ENCODE measurements at places on chromosomes 13 and 19. TPM values are rescaled to one million over a fixed set of nuclear protein-coding genes. Genes with fewer than 3 reads are reported as not detected.
A peak's percentile ranks its signal among the peaks of the same experiment; 100 is the strongest.

Gene LILRA5
- not detected for total RNA-seq

Gene CBY2
- not detected for total RNA-seq

GRCh38 chr13:24308068-24308445 lies 1.3 kb upstream of the C1QTNF9 start:
- DNase-seq = no peak

DNA sequence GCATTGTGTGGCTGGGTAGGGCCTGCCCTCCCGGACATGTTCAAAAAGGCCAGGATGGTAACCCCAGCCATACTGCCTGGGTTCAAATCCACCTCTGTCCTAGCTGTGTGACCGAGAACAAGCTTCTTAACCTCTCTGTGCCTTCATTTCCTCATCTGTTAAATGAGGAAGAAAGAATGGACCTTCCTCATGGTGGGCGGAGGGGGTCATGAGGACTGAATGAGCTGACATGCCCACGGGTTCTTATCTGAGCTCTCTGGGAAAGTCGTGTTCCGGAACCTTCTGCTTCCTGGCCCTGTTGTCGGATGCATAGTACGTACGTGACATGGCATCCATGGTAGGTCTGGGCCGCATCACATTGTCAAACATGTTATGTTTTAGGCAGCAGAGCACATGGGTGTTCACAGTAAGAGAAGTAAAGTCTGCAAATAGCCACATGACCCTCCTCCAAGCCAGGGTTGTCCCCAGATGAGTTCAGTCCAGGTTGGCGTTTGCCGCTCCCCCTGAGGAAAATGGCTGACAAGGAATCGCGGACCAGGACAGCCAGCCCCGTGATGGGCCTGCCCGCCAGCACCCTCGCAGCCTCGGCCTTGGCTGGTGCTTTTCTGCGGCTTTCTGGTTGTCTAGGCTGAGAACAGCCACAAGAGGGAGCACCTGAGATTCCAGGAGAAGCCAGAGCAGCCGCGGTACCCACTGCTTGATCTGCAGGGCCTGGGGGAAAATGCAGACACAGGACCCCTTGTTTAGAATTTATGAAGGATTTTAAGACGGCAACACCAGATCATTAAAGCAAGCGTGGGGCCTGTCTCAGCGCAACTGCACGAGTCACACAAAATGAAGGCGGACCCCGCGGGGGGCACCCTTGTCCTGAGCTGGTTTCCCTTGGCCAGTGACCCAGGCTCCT lies 2.4 kb upstream of the NTN5 start:
- peak; percentile 82 for DNase-seq

DNA sequence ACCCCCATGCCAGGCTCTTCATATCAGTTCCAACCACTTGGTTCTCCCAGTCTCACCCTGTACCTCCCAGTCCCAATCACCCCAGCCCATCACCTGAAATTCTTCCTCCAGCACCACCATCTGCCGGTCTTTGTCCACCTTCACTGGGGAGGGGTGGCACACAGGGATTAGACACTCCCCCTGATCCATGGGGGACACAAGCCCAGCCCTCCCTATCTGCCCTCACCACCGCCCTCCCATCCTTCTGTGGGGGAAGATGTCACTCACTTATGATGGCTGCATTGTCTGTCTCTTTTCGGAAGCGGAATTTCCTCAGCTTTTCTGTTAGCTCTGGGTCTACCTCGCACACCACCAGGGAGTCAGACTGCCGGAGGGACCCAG lies 685 bp downstream of the GMFG start:
- DNase-seq = peak; percentile 55

DNA sequence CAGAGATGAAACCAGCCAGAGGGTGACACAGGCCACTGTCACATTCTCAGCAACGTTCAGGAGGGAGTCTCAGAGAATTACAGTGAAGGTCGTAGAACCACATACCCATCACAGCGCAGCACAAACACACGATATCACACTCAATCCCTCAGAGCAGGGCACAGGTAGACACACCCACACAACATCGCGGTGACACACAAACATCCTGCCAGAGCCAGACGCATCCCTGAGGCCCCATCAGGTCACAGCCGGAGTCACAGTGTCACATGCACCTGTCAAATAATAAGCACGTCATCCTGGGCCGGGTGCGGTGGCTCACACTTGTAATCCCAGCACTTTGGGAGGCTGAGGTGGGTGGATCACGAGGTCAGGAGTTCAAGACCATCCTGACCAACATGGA lies 17.5 kb downstream of the ELAVL3 start:
- DNase-seq = peak; percentile 37

- DNase-seq = no peak
Observed at GRCh38 chr13:70310396-70311119, 202.3 kb upstream of the KLHL1 start.

DNA sequence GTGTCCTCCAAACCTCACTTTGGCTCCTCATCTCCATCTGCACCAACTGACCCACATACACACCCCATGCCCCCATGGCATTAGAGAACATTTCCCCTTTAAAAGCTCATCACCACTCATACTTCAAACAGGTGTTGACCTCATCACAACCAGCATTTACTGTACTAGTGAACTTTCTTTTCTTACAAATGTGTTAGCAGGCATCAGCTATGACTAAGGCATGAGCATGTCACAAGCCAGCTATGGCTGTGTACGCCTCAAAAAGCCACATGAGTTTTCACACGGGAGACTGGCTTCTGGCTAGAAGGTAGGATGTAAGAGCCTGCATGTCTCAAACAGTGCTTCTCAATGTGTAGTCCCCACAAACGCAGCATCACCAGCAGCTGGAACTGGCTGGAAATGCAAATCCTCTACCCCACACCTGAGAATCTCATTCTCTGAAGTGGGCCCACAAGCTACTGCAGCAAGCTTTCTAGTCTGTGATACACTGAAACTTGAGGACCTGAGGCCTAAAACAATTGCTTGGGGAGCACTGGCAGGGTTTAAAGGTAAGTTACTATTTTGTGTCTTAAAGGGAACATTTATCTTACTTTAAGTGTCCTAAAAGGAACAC lies 66.8 kb downstream of the TUBGCP3 start:
- no peak for DNase-seq

GRCh38 chr13:99866781-99867180 lies 104.8 kb downstream of the ZIC5 start:
- DNase-seq = no peak

DNA sequence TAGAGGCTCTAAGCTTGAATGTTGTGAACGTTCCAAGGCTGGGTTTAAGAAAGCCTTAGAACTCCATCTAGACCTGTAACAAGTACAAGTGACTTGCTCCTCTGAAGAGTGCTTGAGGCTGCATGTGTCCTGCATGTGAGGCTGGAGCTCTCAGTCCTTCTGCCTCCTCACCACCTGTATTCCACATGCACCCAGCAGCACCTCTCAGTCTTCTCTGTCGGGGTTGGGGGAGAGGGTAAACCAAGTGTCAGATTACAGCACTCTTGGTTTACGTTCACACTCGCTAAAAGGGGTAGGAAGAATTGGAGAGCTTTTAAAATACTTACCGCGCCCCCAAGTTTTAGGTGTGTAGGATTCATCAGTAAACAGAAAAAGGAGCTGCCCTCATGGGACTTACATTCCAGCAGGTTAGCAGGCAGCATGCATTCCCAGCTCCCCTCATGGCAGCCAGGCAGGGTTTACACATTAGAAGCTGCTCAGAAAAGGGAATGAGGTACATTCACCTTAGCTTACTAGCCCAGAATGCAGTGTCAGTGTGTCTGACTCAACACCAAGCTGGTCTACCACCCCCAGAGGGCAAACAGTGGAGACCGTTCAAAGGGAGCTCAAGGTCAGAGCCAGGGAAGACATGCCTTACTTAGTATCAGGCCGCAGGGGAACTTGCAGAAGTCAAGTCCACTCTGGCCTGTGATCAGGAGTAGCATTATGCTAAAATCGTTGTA lies 248.1 kb downstream of the PCCA start:
- DNase-seq = no peak

Gene RNF17
- total RNA-seq = not detected

- no peak for DNase-seq
Observed at GRCh38 chr13:74194846-74195245, 60.6 kb upstream of the KLF12 start.

Gene TLE2
- total RNA-seq = 9.9 TPM

GRCh38 chr13:58592786-58593185 lies 961.2 kb downstream of the PCDH17 start:
- no peak for DNase-seq

GRCh38 chr13:20054586-20054985 lies 96.1 kb downstream of the ZMYM2 start:
- DNase-seq = no peak

DNA sequence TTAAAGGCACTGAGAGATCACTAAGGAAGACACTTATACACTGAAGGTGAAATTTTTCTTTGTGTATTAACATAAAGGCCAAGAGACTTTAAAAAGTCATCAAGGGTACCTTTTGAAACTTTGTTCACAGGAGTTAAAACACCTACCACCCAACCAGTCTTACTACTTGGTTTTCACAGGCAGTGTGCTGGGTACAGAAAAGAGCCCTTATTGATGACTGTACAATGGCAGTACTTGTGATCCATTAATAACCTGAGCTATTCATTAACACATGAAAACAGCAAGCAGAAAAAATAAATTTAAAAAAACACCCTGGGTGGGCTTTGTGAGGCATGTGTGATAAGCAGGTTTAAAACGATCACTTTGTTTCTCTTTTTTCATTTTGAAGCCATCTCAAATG lies 148.9 kb downstream of the TBC1D4 start:
- no peak for DNase-seq

- DNase-seq = no peak
Observed at GRCh38 chr19:35868823-35869326, 501 bp downstream of the APLP1 start.

DNA sequence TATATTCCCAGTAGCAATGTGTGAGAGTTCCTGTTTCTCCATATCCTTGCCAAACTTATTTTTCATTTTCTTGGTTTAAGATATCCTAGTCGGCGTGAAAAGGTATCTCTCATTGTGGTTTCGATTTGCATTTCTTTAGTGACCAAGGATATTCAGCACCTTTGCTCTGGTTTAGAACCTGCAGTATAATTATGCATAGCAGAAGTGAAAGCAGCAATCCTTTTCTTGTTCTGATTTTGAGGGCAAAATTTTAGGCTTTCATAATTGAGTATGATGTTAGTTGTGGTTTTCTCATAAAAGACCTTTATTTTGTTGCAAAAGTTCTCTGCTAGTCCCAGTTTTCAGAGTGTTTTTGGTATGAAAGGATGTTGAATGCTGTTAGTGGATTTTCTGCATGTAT lies 491.0 kb downstream of the FGF9 start:
- no peak for DNase-seq

Gene LILRA6
- total RNA-seq = 0.26 TPM

Gene ZNF208
- 5.0 TPM for total RNA-seq

Gene ONECUT3
- not detected for total RNA-seq

- no peak for DNase-seq
Observed at GRCh38 chr13:108427355-108427754, 157.8 kb downstream of the TNFSF13B start.

GRCh38 chr19:39038098-39038497 lies 5.7 kb upstream of the FBXO27 start:
- DNase-seq = peak; percentile 27

DNA sequence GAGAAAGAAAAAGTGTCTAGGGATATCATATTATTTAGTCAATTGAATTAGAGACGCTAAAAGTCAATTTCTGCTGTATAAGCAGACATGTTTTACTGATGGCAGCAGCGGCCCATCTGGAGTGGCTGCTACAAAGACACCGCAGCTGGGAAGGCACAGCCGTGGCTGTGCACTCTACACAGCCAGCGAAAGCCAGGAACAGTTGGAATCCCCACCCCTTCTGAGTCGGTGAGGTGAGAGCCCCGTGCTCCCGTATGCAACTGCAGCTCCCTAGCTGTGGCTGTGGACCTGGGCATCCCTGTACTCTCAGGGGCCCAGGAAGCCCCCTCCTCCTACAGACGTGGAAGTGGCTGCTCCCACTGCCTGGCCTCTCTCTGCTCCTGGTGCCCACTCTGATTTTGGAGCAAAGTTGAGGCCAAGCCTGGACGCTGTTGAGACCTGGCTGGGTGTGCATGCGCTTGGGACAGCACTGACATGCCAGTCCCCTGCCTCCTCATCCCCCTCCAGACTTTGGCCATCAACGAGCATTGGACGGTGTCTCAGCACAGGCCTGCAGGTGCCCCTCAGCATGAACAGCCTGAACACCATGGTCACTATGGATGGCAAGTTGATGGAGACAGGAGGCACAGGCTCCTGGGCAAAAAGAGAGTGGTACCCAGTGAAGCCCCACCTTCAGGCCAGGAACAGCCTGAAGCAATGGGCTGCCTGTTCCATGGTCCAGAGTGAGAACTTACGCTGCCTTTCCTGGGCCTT lies 944.0 kb upstream of the MIR17HG start:
- DNase-seq = no peak

Gene ZNF160
- 26.3 TPM for total RNA-seq

DNA sequence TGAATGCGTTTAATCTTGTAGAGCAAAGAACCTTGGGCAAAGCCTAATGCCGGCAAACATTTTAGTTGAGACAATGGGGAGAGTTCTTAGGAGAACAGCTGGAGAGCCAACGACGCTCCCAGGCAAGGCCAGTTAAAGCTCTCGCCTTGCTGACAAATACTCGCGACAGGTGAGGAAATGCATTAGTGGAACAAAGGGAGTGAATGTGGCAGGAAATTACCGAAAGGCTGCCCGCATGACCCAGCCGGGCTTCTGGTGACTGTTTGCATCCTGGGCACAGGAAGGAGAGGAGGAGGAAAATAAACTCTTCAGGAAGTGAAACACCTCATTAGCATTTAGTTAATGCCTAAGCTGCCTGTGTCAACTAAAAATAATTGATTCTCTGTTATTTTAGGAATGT lies 74.6 kb downstream of the SHISA2 start:
- no peak for DNase-seq

GRCh38 chr13:38350114-38350617 lies 515 bp downstream of the UFM1 start:
- DNase-seq = peak; percentile 70

GRCh38 chr19:22893855-22894270 lies 61.8 kb downstream of the ZNF723 start:
- DNase-seq = no peak

GRCh38 chr19:8655340-8655709 lies 24.9 kb downstream of the NFILZ start:
- DNase-seq = peak; percentile 44

- no peak for DNase-seq
Observed at GRCh38 chr13:60286707-60287106, 110.3 kb upstream of the TDRD3 start.

GRCh38 chr13:44292545-44292944 lies 81.1 kb upstream of the SERP2 start:
- no peak for DNase-seq

- no peak for DNase-seq
Observed at GRCh38 chr19:30886222-30886621, 463.0 kb downstream of the TSHZ3 start.

DNA sequence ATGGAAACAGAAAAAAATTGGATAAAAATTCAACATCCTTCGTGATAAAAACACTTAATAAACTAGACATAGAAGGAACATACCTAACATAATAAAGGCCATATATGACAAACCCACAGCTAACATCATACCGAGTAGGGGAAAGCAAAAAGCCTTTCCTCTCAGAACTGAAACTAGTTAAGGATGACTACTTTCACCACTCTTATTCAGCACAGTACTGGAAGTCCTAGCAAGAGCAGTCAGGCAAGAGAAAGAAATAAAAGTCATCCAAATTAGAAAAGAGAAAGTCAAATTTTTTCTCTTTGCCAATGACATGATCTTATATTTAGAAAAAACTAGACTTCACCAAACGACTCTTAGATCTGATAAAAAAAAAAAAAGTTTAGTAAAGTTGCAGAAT lies 25.8 kb upstream of the SLC7A9 start:
- DNase-seq = no peak

GRCh38 chr13:44848920-44849676 lies 140.2 kb downstream of the NUFIP1 start:
- no peak for DNase-seq

Gene GNG7
- 0.88 TPM for total RNA-seq

Gene ZNF761
- total RNA-seq = 11.3 TPM
